ENCODE measurements at places on chromosomes 5 and 9.

DNA sequence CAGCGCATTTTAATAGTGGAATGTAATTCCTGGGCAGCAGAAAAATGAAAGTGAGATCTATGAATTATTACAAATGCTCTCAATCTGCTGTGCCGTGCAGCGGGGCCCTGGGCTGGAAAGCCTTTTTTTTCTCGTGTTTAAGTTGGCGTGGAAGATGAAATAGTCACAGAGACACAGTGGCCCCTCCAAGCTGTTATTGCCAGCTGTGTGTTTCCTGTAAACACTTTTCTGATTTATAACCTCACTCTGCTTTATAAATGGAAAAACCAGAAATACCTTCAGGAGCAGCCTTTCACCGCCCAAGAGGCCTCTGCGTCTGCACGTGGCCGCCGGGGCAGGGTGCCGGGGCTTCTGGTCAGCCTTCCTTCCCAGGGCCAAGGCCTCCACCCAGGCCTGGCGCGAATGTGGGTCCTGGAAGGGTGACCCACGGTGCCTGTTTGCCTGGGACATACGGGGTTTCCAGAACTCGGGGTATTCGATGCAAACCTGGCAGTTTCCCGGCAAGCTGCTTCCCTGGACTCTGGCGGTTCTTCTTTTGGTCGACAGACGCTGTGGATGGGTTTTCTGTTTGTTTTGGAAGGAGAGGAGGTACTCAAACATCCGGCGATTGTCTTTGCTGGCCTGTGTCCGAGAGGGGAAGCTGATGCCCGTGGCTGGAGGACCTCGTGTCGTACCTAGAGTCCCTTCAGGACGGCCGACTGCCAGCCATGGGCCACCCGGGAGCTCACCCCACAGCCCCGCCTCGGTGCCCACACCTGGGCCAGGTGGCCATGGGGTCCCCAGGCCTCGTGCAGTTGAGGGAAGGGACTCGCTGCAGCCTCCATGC, 256.7 kb downstream of the PARP8 start:
- DNase-seq, result no peak

GRCh38 chr9:13209498-13209897, 70.0 kb downstream of the MPDZ start:
- DNase-seq, result no peak

GRCh38 chr9:129307227-129307970, 129.3 kb upstream of the IER5L start:
- DNase-seq, result no peak

- DNase-seq, result no peak
These were observed 148.1 kb downstream of the NPR3 start for GRCh38 chr5:32859211-32859641.

- no peak for DNase-seq
These were observed 32.2 kb downstream of the ZNF131 start for GRCh38 chr5:43152946-43153345.

GRCh38 chr5:139077899-139078298, 120.3 kb downstream of the SIL1 start:
- no peak for DNase-seq

GRCh38 chr5:10454591-10455276, 13.1 kb downstream of the ROPN1L start:
- DNase-seq, result no peak

DNA sequence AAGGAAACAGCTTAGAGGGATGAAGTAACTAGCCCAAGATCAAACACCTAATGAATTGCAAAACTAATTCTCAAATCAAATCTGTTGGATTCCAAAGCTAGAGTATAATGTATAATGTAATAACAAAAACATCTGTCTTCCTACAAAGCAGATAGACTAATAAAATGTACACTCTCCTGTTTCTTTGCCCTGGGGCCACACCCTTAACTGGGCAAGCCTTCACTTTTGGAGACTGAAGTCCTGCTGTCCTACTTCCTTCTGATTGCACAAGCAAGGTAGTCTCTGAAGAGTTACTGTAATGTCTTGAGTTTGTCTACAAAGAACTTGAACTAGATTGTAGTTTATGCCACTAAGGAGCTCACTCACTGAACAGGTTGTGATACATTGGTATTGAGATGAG, 2.5 kb downstream of the TTC1 start:
- no peak for DNase-seq

Measured in activated CD4-positive, alpha-beta T cell treated with anti-CD3 and anti-CD28 coated beads, Interleukin-2, Interleukin-4, amounts not matched to agents 100 ng/mL and 50 ng/mL, durations not matched to agents 16 hours and 8 hours (primary cell).